Activated CD4-positive, alpha-beta T cell treated with anti-CD3 and anti-CD28 coated beads, Interleukin-2, amount 50 U/mL, for 24 hours (primary cell): ENCODE measurements at places on chromosomes 11 and 22.

GRCh38 chr11:76805206-76805913 is 22.2 kb downstream of the TSKU start:
- DNase-seq: no peak

GRCh38 chr11:57742087-57742452 is 779 bp downstream of the SELENOH start:
- DNase-seq: no peak

GRCh38 chr22:44995105-44995514 is 14.7 kb downstream of the PHF21B start:
- no peak for DNase-seq

GRCh38 chr11:115257678-115258077 is 246.5 kb downstream of the CADM1 start:
- DNase-seq: no peak

GRCh38 chr11:102912482-102912830 is 37.7 kb upstream of the MMP12 start:
- DNase-seq: no peak
